Nephron progenitor cell (in vitro differentiated cells): ENCODE measurements at places on chromosomes 16 and 17.

DNA sequence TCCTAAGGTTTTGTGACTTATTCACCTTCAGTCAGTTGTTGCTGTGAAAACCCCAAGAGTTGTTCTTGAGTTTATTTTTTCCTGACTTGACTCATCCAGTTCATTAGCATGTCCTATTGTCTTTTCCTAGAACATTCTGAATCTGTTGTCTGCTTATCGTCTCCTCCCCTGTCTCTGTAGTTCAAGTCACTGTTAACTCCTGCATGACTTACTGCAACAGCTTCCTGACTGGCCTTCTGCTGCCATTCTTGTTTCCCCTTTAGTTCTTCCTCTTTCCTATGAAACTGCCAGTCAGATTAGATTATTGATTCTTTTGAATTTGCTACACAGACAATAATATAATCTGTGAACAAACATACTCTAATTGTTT is 161.5 kb downstream of the FTO start:
- no peak for DNase-seq

DNA sequence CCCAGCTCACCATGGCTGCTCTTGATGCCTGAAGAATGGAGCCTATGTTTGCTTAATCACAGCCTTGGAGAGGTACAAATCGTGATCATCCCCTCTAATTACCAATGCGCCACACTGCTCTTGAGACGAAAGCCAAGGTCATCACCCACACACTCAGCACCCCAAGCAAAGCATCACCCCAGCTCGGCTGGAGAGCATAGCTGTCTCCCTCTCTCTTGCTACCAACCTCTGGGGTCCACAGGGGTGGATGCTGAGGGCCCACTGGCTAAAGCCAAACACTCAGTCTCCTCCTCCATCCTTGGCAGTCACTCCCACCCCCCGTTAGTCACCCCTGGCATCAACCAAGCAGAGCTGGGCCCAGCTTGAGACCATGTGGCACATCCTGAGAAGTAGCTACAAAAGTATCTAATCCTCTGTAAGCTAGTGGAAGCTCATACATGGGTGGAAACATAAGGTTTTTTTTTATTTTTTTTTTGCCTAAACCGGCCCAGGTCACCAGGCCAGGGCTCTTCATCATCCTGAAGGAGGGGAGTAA is 44.8 kb downstream of the PIMREG start:
- DNase-seq: no peak

GRCh38 chr16:9258423-9259051 is 167.1 kb downstream of the HAPSTR1 start:
- peak; percentile 61 for DNase-seq

DNA sequence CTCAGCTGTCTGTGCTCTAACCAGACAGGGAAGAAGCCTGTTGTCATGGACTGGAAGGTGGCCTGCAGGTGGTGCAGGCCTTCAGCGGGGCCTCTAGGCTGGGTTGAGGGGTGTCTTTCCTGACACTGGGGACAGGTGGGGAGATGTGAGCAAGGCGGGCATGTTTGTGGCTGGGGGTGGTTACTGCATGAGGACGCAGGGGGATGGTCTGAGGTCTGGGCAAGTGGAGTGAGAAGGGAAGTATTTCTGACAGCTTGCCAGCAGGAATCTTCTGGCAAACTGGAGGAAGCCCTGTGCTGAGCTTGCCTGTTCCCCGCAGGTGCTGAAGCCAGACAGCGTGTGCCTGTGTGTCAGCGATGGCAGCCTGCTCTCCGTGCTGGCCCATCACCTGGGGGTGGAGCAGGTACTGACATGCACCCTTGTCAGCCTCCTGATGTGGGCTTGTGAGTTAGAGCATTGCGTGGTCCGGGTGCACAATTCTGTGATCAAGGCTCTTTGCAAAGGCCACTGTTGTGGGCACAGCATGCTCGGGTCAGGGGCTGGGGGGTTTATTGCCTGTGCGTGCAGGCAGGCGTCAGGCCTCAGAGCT is 36.2 kb downstream of the PRMT7 start:
- DNase-seq: no peak

DNA sequence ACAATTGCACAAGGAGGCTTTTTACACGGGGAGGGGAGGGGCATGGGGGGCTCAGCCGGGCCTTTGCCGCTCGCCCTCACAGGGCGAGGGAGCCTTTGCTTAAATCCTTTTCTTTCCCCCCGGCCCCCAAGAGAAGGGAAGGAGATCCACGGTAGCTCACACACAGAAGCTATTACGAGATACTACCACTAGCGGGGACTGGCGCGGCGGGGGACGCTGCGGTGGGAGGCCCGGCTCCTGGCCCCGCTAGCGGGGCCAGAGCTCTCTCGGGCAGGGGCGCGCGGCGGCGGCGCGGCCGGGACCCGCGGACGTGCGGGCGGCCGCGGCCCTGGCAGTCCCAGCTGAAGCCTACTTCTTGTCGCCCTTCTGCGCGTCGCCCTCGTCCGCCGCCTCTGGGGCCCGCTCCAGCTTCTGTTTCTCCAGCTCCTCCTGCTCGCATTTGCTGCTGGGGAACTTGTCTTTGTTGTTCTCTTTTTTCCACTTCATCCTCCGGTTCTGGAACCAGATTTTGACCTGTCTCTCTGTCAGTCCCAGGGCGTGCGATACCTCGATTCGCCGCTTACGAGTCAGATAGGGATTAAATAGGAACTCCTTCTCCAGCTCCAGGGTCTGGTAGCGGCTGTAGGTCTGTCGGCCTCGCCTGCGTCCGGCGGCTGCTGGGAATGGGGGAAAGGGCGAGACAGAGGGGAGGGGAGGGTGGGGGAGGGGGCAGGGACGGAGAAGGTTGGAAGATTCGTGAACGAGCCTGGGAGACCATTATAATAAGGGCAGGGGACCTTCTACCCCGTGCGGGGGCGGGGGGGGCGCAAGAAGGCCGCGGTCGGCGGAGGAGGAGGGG is 2.0 kb downstream of the HOXB8 start:
- DNase-seq: peak; percentile 56

DNA sequence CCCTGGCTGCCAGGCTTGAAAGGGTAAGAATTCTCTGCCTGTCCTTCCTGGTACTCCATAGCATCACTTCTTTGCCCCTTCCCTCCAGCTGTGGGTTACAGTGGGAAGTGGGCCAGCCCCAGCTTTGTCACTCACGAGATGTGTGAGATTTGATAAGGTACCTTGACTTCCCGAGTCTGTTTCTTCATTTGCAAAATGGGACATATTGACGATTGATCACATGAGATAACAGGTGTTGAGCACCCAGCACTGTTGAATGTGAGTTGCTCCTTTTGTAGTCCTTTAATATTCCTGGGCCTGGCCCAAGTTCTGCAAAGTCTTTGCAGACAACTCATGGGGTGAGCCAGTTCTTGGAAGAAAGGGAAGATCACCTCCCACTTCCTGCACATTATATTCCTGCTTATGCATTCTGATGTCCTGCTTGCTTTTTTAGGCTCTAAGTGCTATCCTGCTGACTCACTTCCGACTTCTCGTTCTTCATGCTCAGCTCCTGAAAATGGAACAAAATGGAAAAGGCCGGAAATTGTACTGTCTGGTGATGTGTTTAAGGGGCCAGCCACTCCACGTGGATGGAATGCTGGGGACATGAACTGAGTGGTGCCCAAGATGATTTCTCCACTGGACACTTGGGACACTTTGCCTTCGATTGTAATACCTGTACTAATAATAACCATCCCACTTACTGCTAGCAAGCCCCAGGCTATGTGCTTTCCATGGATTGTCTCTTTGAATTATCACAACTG is 8.3 kb upstream of the NLK start:
- DNase-seq: no peak

- no peak for DNase-seq
Observed at GRCh38 chr17:28282596-28282995, 36.4 kb upstream of the TMEM97 start.

GRCh38 chr17:78368348-78368747 is 8.5 kb upstream of the SOCS3 start:
- DNase-seq: no peak

- DNase-seq: no peak
Observed at GRCh38 chr16:25269879-25270278, 12.2 kb upstream of the ZKSCAN2 start.

GRCh38 chr17:8063761-8064534 is 23.6 kb downstream of the ALOX12B start:
- DNase-seq: no peak

DNA sequence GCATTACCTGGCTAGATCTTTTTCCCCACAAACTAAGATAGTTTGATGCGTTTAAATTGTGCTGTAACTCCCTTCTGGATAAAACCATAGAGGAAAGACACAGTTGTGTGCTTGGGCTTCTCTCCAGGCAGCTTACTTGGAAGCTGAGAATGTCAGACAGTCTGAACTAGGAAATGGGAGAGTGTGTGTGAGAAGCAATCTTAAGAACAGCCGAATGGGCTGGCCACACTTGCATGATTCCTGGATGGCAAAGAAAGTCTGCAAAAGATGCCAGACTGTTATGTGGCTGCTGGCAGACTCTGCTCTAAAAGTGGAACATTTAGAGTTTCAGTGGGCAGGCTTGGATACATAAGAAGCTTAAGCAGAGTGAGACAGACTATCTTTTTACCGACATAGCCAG is 384.3 kb upstream of the PSMD7 start:
- no peak for DNase-seq

GRCh38 chr16:83338138-83338537 is 469.6 kb upstream of the HSBP1 start:
- DNase-seq: no peak

DNA sequence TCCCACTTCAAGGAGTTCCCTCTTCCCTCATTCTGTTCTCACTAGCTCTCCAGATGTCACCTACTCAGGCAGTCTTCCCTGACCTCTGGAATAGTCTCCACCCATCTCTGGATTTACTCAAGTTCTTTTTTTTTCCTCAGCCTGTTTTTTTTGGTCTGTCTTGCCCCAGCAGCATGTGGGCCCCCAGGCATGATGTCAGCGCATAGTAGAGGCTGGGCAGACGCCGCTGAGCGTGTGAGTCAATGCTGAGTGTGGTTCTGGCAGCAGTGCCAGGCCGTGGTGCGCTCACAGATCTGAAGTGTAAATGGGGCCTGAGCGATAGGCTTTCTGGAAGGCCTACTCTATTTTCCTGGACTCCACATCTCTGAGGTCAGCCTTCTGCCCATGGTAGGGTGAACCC is 2.7 kb upstream of the KCNJ18 start:
- no peak for DNase-seq

DNA sequence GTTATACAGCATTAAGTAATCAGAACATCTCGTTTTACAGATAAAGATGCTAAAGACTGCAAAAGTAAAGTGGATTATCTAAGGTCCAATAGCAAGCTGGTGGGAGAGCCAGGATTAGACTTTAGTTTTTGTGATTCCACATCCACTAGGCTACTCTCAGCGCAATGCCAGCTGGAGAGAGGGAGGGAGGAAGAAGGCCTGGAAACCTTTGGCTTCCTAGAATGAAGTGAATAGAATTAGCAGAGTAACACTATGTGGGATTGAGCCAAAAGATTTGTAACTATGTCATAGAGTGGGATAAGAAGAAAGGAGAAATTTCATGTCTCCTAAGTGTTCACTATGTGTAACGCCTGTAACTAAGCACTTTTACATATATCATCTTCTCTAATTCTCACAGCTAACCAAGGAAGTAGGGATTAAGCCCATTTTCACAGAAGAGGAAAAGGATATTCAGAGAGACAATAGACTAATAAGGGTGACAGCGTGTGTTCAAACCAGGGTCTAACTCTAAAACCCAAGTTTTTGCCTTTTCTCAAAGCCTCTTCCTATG is 25.4 kb upstream of the NSRP1 start:
- DNase-seq: no peak

DNA sequence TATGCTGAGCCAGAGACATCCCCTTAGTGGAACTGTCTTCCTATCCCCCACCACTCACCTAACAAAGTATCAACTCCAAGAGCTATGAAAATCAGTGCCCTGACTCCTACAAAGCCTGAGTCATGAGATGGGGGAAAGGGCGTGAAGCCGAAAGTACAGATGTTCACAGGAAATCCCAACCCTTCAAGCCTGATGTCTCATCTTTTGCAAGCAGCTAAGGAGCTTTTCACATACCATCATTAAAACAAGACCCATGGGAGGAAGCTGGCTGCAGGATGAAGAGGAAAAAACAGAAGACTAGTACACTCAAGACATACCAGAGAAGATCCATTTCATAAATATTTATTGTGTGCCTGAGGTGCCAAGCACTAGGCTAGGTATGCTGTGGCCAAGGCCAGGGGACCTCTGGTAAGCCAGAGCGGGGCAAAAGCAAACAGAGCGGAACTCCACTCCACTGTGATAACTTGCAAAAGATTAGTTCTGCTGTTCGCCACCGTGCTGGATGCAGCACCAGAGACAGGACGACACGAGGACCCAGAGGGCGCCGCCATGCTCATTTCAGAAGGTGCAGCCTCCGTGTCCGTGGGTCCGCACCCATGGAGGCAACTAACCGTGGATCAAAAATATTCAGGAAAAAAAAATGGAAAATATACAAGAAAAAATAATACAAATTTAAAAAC is 4.5 kb upstream of the MNT start:
- no peak for DNase-seq

- DNase-seq: no peak
Observed at GRCh38 chr16:66953462-66954096, 7.5 kb upstream of the CES3 start.

DNA sequence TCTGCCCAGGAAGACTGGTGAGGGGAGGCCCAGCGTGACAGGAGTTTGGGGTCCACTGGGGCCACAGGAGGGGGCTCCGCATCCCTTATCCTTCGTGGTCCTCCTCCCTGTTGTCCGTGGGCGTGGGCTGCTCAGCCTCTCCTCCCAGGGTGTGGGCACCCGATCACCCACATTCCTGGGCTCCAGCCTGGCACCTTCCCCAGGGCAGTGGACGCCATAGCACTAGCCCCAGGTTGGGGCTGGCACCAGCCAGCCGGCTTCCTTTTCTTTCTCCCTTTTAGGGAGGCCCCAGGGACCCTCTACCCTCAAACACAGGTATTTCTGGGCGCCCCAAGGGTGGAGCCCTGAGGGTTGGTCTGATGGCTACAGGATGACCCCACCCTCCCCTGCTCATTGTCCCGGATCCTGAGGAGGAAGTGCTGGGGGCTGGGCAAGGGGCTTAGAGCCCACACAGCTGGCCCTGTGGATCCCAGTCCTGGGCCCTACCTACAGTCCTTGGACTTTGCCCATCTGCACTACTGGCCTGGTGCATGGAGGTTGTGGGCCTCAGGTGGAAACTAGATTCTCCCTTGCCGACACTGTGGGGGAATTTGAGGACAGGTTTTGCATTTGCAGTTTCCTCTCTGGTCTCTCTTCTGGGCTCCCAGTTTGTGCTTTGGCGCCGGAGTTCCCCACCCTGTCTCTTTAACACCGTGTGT is 1.1 kb downstream of the KIF1C start:
- no peak for DNase-seq

DNA sequence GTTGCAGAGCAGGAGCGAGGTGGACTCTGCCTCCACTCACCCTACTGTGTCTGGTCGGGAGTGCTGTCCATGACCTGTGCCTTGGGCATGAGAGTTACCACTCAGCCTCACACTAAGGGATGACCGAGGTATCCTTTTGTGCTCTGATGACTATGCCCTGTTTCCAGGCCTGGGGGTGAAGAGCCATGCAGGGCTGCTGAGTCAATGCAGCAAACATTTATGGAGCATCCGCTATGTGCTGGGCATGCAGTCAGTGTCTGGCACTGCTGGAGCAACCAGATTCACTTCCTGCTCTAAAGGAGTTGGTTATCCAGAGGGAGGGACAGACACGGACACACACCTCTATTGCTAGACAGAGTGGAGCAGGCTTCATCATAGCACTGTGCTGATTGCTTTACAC is 7.6 kb upstream of the HNF1B start:
- no peak for DNase-seq
